Activated CD4-positive, CD25-positive, alpha-beta regulatory T cell treated with anti-CD3 and anti-CD28 coated beads, Interleukin-2, amount 50 U/mL, for 24 hours (primary cell): ENCODE measurements at places on chromosomes 13 and 19.
A peak's percentile ranks its signal among the peaks of the same experiment; 100 is the strongest.

- no peak for ATAC-seq
Observed at GRCh38 chr13:46121033-46121432, 16.2 kb upstream of the CPB2 start.

- peak; percentile 9 for ATAC-seq
Observed at GRCh38 chr13:43057653-43058317, 34.4 kb downstream of the DNAJC15 start.

DNA sequence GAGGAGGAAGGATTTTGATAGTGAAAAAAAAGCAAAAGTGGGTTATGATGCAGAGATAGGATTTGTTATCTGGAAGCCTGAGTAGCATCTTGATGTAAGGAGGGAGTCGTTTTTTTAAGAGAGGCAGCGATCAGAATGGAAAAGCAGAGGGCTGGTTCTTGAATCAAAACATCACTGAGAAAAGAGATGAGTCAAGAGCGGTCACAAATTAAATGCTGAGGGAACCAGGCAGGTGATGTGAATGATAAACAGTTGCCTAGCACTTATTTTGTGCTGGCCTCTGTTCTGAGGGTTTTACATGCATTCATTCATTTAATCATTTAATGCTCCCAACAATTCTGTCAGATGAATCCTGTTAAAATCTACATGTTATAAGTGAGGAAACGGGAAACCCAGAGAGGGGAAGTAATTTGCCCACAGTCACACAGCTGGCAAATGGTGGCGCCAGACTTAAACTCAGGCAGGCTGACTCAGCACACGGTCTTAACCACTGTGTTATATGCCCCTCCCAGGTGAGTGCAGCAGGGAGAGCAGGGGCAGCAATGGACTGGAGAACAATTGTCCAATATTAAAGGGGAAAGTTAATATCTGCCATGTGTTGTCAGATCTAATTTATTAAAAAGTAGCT is 21.4 kb downstream of the SIGLECL1 start:
- ATAC-seq: no peak

DNA sequence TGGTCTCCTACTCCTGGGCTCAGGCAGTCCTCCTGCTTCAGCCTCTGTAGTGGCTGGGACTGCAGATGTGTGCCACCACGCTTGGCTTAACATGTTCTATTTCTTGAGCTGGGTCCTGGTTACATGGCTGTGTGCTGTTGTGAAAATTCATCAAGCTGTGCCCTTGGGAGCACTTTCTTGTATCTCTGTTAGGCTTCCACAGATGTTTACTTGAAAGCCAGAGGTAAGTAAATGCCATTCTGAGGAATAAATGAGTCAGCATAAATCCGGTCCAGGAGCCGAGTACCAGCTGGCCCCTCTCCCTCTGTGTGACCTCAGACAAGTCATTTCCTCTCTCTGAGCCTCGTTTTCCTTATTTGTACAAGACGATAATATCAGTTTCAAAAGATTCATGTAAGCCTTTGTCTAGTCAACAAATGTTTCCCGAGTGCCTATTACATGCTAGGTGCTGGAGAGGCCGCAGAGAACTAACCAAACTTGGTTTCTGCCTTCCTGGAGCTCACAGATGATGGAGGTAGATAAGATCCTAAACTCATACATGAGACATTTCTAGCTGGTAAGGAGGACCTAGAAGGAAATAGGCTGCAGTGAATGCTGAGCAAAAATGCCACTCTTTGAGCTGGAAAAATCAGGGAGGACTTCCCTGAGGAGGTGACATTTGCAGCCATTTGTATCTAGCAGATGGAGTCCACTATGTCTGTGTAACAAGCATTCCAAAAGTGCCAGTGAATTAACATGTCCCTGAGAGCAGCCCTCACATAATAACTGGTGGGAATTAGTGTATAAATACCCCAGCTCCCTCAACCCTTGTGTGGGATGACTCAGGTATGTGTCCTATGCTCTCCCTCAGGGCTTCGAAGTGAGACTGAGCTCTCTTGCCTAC is 2.7 kb upstream of the RASAL3 start:
- ATAC-seq: peak; percentile 57
